Thyroid gland (tissue), 4 donors: ENCODE measurements at places on chromosomes 3 and 15. TPM values are rescaled to one million over a fixed set of nuclear protein-coding genes. Genes with fewer than 3 reads are reported as not detected.

TWF2 gene
- total RNA-seq, result 28.3 TPM

CA12 gene
- 4.7 TPM for total RNA-seq

AMOTL2 gene
- 76.0 TPM for total RNA-seq

CCDC33 gene
- total RNA-seq, result not detected

GP5 gene
- total RNA-seq, result 1.2 TPM

RUBCN gene
- 52.4 TPM for total RNA-seq

FOXB1 gene
- not detected for total RNA-seq
